ENCODE measurements at places on chromosomes 11 and 22.

DNA sequence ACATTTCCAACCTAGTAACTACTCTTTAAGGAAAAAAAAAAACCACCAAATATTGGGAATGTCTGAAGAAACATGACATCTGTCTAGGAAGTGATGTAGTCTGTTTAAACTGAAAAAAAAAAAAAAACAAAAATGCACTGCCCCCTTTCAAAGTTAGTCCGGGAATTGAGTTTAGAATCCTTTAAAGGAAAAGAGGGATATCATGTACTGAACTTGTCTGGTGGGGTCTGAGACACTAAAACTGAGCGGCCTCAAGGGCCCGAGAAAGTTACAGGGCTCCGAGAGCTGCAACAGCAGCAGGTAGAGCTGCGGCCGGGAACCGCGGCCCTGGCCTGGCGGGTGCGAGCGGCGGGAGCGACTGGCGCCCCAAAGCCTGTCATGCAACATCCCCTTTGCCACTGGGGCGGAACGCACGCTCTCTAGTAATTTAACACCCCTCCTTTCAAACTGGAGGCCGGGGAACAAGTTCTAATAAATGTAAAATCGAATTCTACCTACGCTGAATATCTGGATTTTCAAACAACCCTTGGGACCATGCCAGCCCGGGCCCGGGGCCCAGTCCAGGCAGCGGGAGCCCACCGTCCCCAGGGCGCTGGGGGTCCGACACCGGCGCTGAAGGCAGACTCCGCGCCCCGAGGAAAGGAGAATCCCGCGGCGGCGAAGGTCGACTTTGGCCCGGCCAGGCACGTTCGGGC, 736 bp downstream of the RDX start:
- no peak for DNase-seq
- H3K36me3 ChIP-seq: no peaks in the 10 kb centered on the region
- no peaks in the 10 kb centered on the region for H3K27me3 ChIP-seq
- peaks cover 4% of the 10 kb centered on the region for H3K4me1 ChIP-seq
- H3K4me3 ChIP-seq: peak overlapping the region; percentile 90
- H3K27ac ChIP-seq: no peak overlapping the region

DNA sequence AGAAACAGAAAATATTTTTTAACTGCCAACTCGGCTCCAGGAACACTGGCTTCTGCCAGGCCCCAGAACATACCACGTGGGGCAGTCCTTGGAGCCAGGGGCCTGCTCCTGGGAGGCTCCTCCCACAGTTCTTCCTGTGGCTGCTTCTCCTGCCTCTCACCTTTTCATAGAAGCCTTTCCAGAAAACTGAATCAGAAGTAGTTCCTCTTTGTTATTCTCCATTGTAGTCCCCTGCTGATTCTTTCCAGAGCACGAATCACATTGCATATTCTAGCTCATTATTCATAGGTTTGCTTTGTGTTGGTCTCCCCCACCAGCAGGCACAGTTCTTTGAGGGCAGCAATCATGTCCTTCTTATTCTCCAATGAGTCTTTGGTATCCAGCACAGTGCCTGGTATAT, 106.0 kb downstream of the EFCAB6 start:
- no peaks in the 10 kb centered on the region for H3K36me3 ChIP-seq
- DNase-seq: peak; percentile 35
- H3K4me3 ChIP-seq: no peak overlapping the region
- H3K4me1 ChIP-seq: no peaks in the 10 kb centered on the region
- no peak overlapping the region for H3K27ac ChIP-seq
- H3K27me3 ChIP-seq: no peaks in the 10 kb centered on the region

- no peaks in the 10 kb centered on the region for H3K27me3 ChIP-seq
- H3K4me1 ChIP-seq: no peaks in the 10 kb centered on the region
- no peak overlapping the region for H3K27ac ChIP-seq
- no peak overlapping the region for H3K4me3 ChIP-seq
- DNase-seq: no peak
- H3K36me3 ChIP-seq: no peaks in the 10 kb centered on the region
Observed at GRCh38 chr22:36840106-36840505, 20.7 kb upstream of the NCF4 start.

DNA sequence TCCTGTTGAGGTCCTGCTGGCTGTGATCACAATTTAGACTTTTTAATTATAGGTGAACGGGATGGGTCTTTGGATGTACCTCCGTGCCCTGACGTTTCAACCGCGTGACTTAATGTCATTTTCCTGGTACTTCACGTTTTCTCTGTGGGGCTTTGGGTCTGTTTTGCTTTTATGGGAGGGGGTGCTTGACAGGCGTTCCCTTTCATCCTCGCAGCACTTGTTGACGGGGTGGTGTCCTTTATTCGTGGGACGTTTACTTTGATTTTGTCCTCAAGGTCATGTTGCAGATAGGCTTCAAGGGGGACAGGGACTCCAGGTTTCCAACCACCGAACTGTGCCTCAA, 994 bp downstream of the PPP6R3 start:
- H3K27ac ChIP-seq: no peak overlapping the region
- H3K27me3 ChIP-seq: no peaks in the 10 kb centered on the region

DNA sequence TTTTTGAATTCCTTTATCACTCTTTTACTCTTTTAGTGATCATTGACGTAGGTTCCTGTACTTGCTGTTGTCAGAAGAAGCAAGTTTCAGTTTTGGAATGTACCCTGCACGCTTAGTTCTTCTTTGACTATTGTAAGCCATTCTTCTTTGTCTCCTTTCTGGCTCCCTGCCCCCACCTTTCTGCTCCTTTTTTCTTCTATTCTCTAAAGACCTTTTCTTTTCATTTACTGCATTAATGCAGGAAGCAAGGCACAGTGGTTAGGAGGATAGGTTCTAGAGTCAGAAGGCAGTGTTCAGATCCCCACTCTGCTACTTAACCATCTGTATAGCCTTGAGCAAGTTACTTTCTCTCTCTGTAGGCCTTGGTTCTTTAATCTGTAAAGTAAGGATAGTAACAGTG, 33.7 kb upstream of the RAG2 start:
- no peaks in the 10 kb centered on the region for H3K4me1 ChIP-seq
- H3K4me3 ChIP-seq: no peak overlapping the region
- H3K27me3 ChIP-seq: no peaks in the 10 kb centered on the region
- no peak for DNase-seq

GRCh38 chr22:27827604-27828587, 26.3 kb upstream of the MN1 start:
- H3K27ac ChIP-seq: no peak overlapping the region
- H3K4me1 ChIP-seq: no peaks in the 10 kb centered on the region
- H3K27me3 ChIP-seq: no peaks in the 10 kb centered on the region

DNA sequence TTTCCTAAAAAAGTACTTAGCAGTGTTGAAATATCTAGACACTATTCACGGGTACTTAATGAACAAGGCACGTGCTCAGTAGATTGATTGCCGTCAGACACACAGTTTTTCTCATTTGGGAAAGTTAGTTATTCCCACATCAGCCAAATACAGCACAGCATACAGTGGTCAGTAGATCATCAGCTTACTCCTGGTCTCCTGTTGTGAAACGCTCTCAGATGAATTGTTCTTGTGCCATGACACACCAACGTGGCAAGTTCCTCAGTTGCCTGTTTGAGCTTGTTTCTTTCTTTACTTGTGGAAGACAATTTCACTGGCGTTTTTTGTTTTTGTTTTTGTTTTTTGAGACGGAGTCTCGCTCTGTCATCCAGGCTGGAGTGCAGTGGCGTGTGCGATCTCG, 8.6 kb downstream of the TAB1 start:
- H3K4me1 ChIP-seq: no peaks in the 10 kb centered on the region
- no peak overlapping the region for H3K4me3 ChIP-seq
- DNase-seq: no peak
- H3K27ac ChIP-seq: no peak overlapping the region
- H3K27me3 ChIP-seq: no peaks in the 10 kb centered on the region

GRCh38 chr11:129815596-129816461, at the start of gene TMEM45B:
TMEM45B (plus strand) TSS chr11:129815848; CDS start chr11:129852483, 36,635 bp downstream.
- no peak within 1 kb of the TSS for H3K27ac ChIP-seq
- peaks cover 10% of the 10 kb centered on the region for H3K27me3 ChIP-seq
- H3K4me3 ChIP-seq: peak within 1 kb of the TSS; percentile 48
- H3K4me1 ChIP-seq: no peaks in the 10 kb centered on the region
- H3K36me3 ChIP-seq: no peaks in the 10 kb centered on the region

- H3K36me3 ChIP-seq: no peaks in the 10 kb centered on the region
- DNase-seq: no peak
- H3K4me3 ChIP-seq: no peak overlapping the region
- H3K27me3 ChIP-seq: no peaks in the 10 kb centered on the region
Observed at GRCh38 chr11:27882066-27882697, 181.9 kb upstream of the BDNF start.

DNA sequence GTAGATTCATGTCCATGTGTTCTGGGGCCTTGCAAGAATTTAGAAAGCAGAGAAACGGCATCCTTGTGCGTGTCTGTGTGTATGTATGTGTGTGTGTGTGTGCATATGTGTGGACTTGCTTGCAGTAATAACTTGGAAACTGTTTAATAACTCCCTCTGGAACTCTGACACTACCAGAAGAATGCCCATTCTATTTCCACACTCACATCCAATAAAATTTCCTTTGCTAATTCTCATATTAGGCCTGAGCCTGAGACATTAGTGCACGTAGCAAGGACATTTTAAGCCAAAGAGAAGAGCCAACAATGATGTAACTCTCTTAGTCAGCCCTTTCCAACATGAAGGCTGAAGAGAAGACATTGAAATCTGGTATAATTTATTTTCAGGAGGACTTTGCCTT, 3.2 kb downstream of the OR4D6 start:
- H3K27ac ChIP-seq: no peak overlapping the region
- H3K36me3 ChIP-seq: no peaks in the 10 kb centered on the region
- H3K4me3 ChIP-seq: no peak overlapping the region
- no peak for DNase-seq

GRCh38 chr22:40107244-40107643, 70.5 kb upstream of the TNRC6B start:
- H3K4me3 ChIP-seq: no peak overlapping the region
- no peak overlapping the region for H3K27ac ChIP-seq
- H3K27me3 ChIP-seq: no peaks in the 10 kb centered on the region
- no peak for DNase-seq
- no peaks in the 10 kb centered on the region for H3K36me3 ChIP-seq

DNA sequence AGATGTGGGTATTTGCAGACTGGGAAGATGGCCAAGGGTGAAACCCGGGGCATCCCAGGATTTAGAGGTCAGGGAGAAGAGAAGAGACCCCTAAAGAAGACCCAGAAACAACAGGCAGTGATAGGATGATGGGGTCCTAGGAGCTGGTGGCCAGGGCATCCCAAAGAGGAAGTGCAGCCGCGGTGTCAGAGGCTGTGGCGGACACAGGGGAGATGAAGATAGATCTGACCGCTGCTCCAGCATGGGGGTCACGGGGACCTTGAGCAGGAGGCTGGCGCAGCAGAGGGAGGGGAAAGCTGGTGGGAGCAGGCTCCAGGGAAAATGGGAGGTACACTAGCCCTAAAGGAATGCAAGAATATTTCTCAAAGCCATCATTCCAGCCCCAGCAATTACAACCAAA, 47.3 kb downstream of the CTTN start:
- no peak overlapping the region for H3K4me3 ChIP-seq
- H3K27me3 ChIP-seq: no peaks in the 10 kb centered on the region

- H3K27me3 ChIP-seq: no peaks in the 10 kb centered on the region
- peaks cover 3% of the 10 kb centered on the region for H3K4me1 ChIP-seq
- no peak overlapping the region for H3K27ac ChIP-seq
- no peaks in the 10 kb centered on the region for H3K36me3 ChIP-seq
- no peak overlapping the region for H3K4me3 ChIP-seq
Observed at GRCh38 chr11:117424781-117425180, 97.1 kb downstream of the CEP164 start.

- no peak within 1 kb of the TSS for H3K27ac ChIP-seq
- H3K4me3 ChIP-seq: peak within 1 kb of the TSS; percentile 68
- no peaks in the 10 kb centered on the region for H3K27me3 ChIP-seq
- peaks cover 9% of the 10 kb centered on the region for H3K4me1 ChIP-seq
- H3K36me3 ChIP-seq: no peaks in the 10 kb centered on the region
- DNase-seq: no peak
Observed at GRCh38 chr11:63614136-63614671, at the start of gene PLAAT3. PLAAT3 (minus strand) TSS chr11:63614433; CDS start chr11:63614014, 419 bp downstream.

- no peaks in the 10 kb centered on the region for H3K4me1 ChIP-seq
- H3K36me3 ChIP-seq: peaks cover 19% of the 10 kb centered on the region
- no peak overlapping the region for H3K4me3 ChIP-seq
- H3K27ac ChIP-seq: no peak overlapping the region
Observed at GRCh38 chr22:38246046-38246658, 26.7 kb downstream of the TMEM184B start.

GRCh38 chr22:40462195-40462984, 92.0 kb downstream of the SGSM3 start:
- no peaks in the 10 kb centered on the region for H3K4me1 ChIP-seq
- H3K27ac ChIP-seq: no peak overlapping the region
- no peaks in the 10 kb centered on the region for H3K27me3 ChIP-seq

DNA sequence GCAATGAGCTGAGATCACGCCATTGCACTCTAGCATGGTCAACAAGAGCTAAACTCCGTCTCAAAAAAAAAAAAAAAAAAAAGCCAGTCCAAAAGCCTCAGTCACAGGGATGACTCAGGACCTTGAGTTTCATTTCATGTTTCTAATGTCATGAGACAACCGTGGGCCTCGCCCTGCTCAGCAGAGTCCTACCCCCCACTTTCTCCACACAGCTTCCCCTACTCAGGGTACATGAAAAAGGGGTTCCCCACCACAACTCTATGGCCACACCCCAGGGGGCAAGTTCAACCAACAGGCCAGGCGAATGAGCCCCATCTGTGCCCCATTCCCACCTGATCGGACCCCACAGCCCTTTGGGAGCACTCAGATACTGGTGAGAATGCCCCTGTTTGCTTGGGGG, 24.3 kb upstream of the ADA2 start:
- no peak overlapping the region for H3K27ac ChIP-seq
- H3K27me3 ChIP-seq: no peaks in the 10 kb centered on the region
- peaks cover 3% of the 10 kb centered on the region for H3K4me1 ChIP-seq
- no peak overlapping the region for H3K4me3 ChIP-seq
- no peaks in the 10 kb centered on the region for H3K36me3 ChIP-seq

DNA sequence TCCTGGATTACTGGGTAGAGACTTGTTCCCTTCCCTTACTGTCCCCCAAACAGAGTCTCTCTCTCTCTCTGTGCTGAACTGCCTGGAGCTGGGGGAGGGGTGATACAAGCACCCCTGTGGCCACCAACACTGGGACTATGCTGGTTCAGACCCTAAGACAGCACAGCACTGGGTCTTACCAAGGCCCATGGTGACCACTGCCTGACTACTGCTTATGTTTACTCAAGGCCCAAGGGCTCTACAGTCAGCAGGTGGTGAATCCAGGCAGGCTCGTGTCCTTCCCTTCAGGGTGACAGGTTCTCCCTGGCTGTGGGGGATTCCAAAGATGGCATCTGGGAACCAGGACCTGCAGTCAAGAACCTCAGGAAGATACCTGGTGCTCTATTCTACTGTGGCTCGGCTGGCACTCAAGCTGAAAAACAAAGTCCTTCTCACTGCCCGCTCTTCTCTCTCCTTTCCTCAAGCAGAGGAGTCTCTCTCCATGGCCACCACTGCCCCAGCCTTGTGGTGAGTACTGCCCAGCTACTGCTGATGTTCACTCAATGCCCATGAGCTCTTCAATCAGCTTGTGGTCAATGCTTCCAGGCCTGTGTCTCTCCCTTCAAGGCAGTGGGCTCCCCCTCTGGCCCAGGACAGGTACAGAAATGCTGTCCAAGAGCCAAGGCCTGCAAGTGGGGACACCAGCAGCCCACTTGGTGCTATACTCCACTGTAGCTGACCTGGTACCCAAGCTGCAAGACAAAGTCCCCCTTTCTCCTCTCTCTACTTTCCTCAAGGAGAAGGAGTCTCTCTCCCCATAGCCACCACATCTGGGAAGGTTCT, 41.8 kb upstream of the SHANK2 start:
- no peaks in the 10 kb centered on the region for H3K36me3 ChIP-seq
- no peaks in the 10 kb centered on the region for H3K27me3 ChIP-seq
- no peak overlapping the region for H3K4me3 ChIP-seq
- no peaks in the 10 kb centered on the region for H3K4me1 ChIP-seq
